Neural crest cell (in vitro differentiated cells): ENCODE measurements at places on chromosomes 1 and 21.

DNA sequence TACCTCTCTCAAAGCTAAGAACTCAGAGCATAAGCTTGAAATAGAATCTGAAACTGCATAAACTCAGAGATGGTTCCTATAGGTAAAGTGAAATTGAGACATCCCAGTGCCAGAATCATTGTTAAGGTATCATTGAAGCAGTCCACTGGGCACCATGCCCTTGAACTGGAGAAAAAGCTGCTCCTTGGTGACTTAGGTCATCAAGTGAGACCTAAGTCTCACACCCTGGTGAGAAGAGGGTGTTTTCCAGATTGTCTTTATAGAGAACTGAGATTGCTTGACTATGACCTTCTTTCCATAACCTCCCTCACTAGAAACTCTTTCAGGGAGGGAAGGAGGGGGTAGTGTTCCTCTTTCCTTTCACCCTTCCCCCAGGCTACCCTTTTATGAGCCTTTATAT is 9.4 kb upstream of the ATP6V1G3 start:
- DNase-seq, result no peak

DNA sequence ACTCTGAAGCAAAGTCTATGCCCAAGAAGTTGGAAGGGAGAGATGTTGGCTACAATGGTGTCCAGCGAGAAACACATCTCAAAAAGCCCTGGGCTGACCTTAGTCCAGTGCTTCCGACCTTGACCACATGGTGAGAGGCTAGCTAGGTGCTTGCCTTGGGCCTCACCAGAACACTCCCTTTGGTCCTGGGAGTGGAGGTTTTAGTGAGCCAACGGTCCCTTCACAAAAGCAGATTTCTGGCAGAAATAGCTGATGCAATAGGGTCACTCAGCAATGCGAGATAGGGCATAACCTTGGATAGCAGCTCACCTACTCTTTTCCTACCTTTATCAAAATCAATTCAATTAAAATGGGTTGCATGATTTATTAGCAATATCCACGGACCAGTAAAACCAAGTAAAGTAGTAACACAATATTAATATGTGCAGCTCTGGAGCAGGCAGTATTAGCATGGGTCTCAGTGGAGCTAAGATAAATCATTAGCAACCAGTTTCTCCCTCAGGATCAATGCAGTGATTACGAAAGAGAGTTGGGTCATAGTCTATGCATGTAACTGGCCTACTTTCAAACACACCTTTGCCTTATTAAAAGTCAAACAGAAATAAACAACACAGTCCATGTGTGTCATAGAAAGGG is 1.9 kb downstream of the SLC30A10 start:
- DNase-seq, result no peak

GRCh38 chr1:9284061-9284460 is 8.6 kb upstream of the SPSB1 start:
- no peak for DNase-seq

GRCh38 chr1:119653839-119654170 is 5.7 kb upstream of the ZNF697 start:
- DNase-seq, result no peak

DNA sequence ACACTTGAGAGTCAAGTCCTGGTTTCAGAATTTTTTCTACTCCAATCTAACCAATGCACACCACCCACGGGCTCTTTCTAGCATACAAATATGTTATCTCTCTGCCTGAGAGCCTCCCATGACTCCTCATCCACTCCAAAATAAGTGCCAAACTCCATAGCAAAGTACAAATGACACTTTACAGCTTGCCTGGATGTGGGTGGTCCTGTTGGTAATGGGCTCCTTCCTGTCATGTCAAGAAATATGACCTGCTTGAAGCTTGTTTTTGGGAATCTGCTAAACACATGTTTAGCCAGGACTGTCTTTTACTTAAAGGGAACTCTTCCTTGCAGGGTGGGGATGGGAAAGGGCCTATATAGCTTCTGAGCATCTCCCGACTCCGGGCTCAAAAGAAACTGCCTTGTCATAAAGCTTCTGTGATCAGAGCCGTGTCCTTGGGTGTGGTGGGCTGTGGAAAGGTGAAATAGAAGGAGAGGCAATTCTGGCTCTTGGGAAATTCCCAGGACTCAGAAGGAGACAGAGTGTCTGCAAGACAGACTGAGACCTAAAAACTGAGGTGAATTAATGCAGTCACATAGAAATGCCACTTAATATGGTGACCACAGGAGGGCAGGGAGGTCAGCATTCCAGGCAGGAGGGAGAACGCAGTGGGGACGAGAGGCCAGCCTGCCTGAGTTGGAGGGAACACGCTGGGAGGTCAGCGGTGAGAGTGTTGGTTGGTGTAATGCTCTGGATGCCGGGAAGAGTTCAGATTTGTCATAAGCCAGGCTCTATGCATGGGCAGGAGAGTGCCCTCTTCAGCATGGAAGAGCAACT is 6.1 kb upstream of the IGFN1 start:
- peak; percentile 8 for DNase-seq

GRCh38 chr1:79575424-79575823 is 568.9 kb upstream of the ADGRL4 start:
- no peak for DNase-seq

- DNase-seq, result no peak
These were observed 20.4 kb upstream of the SRSF4 start for GRCh38 chr1:29202053-29202452.

- DNase-seq, result no peak
These were observed 68.4 kb downstream of the KLHDC7A start for GRCh38 chr1:18549106-18549505.

DNA sequence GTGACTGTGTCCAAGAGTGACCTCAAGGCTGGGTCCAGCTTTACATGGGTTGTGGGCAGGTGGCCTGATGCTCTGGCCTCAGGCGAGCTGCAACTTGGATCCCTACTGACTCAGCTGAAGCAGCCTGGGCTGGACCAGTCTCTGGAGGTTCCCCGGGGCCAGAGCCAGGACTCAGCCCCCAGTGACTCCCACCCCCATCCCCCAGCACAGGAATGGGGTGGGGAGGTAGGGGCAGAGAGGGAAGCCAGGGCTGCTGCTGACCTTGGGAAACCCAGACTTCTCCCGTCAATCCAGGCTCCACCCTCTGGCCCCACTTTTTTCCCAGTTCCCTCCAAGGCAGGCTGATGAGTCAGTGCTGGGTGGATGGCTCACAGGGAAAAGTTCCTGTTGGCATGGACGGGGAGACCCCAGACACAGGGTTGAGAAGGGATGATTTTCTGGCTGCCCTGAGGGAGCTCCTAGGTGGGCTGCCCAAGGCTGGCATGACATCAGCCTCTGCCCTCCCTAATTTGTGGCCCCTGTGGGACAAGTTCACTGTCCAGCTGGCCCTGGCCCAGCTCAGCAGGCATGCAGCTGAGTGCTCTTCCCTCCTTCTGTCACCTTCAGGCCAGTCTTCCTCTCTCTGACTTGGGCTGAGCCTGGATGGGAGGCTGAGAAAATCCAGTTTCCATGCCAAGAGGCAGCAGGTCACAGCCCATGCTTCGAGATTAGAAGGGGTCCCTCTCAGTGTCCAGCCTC is 2.2 kb downstream of the ZC3H12A start:
- no peak for DNase-seq
